Hepatocyte (in vitro differentiated cells): ENCODE measurements at places on chromosomes 11 and 22. TPM values are rescaled to one million over a fixed set of nuclear protein-coding genes. Genes with fewer than 3 reads are reported as not detected.

The CFAP300 gene
- total RNA-seq: 1.5 and 3.4 TPM in 2 replicates

The OR52A1 gene
- not detected in 2 replicates for total RNA-seq

The LRRC10B gene
- total RNA-seq: 0.20 and 0.43 TPM in 2 replicates

The SLC22A25 gene
- 3.9 and 4.9 TPM in 2 replicates for total RNA-seq

The KREMEN1 gene
- 8.3 and 10.5 TPM in 2 replicates for total RNA-seq

The PRAME gene
- not detected in 2 replicates for total RNA-seq

The KDM4E gene
- not detected in 2 replicates for total RNA-seq

The NXPE1 gene
- 0.90 and 3.3 TPM in 2 replicates for total RNA-seq

The MADD gene
- total RNA-seq: 19.1 and 28.0 TPM in 2 replicates

The ANO9 gene
- total RNA-seq: 19.5 and 21.2 TPM in 2 replicates

The EED gene
- total RNA-seq: 15.2 and 15.5 TPM in 2 replicates

The RAB38 gene
- 13.8 and 14.6 TPM in 2 replicates for total RNA-seq

The OR6T1 gene
- total RNA-seq: not detected in 2 replicates

GRCh38 chr11:87428266-87428665 is 390.5 kb downstream of the TMEM135 start:
- no peak for DNase-seq

DNA sequence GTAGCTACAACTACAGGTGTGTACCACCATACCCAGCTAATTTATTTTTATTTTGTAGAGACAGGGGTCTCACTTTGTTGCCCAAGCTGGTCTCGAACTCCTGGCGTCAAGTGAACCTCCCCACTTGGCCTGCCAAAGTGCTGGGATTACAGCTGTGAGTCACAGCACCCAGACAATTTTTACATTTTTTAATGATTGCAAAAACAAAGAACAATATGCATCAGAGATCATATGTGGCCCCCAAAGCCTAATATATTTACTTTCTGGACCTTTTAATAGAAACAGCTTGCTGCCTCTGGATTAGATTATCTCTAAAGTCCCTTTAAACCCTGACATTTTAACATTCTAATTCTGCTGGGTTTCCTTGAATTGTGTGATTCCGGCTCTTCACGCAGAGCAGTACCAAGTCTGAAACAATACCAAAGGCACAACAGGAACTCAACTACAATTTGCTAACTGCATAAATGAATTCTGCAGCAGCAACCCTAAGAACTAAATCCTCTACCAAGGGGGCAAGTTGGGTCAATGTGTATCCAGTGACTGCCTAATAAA is 25.0 kb downstream of the RAB30 start:
- no peak for DNase-seq

GRCh38 chr11:111540937-111541253 is 375 bp downstream of the LAYN start:
- DNase-seq: no peak

- no peak for DNase-seq
Observed at GRCh38 chr22:36478966-36479365, 2.5 kb downstream of the TXN2 start.

DNA sequence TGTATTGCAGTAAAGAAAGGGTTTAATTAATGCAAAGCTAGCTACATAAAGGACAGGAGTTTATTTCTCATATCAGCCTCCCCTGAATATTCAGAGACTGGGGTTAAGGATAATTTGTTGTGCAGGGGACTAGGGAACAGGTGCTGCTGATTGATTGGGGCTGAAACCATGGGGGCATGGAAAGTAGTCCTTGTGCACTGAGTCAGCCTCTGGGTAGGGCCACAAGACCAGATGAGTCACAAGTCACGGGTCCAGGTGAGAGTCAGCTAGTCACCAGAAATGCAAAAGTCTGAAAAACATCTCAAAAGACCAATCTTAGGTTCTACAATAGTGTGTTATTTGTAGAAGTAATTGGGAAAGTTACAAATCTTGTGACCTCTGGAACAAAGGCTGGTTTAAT is 32.9 kb upstream of the SYT13 start:
- no peak for DNase-seq

- DNase-seq: peak; percentile 64
Observed at GRCh38 chr22:27416511-27417420, 384.8 kb downstream of the MN1 start.

- no peak for DNase-seq
Observed at GRCh38 chr11:99918761-99919160, 768.3 kb upstream of the ARHGAP42 start.

DNA sequence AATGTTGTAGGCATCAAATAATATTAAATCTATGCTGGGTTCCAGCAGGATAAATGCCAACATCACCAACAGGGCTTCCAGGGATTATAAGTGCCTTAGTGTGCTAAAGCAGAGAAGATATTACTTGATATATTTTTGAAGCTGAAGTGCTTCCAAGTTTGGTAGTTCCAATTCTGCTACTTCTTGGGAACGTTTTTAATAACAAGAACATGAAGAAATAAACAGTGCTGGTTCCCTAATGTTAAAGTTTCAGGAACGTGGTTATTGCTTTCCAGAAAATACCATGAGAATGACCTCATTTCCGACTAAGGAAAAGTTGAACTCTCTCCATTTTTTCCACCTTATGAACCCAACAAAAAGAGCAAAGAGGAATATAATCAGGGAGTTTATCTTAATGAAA is 4.6 kb upstream of the RNF185 start:
- DNase-seq: no peak

- no peak for DNase-seq
Observed at GRCh38 chr22:23519442-23520157, 60.5 kb downstream of the IGLL1 start.

- peak; percentile 81 for DNase-seq
Observed at GRCh38 chr11:2474059-2474901, 29.5 kb downstream of the KCNQ1 start.

- no peak for DNase-seq
Observed at GRCh38 chr11:11491014-11491413, 130.8 kb downstream of the GALNT18 start.

DNA sequence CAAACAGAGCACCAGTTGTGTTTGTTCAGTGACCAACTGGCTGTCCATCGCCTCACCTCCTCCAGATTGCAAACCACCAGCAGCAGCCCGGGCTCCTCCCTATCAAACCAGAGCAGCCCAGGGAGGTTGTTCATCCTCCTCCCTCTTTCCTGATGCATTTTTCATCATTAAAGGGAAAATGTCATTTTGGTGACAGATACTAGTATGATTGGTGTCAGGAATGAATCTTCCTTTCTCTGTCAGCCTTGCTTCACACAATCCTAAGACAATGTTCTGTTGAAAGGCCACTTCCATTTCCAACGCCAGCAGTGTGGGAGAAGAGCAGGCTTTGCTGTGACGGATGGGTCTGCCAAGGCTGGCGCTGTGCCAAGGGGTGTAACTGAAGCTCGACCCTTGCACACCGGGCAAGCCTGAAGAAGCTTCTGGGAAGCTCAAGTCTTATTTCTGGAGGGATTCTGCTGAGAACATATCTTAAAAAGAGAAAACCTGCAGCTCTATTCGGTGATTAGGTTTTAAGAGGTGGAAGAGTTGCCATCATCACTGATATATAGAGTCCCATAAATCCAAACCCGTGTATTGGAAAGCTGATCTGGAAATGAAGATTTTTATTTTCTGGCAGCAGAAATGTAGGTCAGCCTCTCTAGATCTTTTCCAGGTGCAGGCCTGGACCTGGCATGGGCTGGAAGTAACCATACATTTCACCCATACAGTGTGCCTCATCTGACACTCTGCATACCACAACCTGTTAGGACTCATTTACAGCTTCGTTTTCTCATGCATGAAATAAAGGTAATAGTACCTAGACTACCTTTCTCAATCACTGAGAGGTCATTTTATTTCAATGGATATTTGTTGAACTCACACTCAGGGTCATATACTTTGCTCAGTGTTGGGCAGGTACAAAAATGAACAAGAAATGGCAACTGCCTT is 524.5 kb downstream of the NTM start:
- no peak for DNase-seq

GRCh38 chr11:33545931-33546330 is 154.7 kb downstream of the C11orf91 start:
- DNase-seq: no peak

- no peak for DNase-seq
Observed at GRCh38 chr11:120390585-120390922, 54.3 kb downstream of the ARHGEF12 start.

- DNase-seq: no peak
Observed at GRCh38 chr11:37552284-37552683, 954.2 kb upstream of the RAG2 start.

DNA sequence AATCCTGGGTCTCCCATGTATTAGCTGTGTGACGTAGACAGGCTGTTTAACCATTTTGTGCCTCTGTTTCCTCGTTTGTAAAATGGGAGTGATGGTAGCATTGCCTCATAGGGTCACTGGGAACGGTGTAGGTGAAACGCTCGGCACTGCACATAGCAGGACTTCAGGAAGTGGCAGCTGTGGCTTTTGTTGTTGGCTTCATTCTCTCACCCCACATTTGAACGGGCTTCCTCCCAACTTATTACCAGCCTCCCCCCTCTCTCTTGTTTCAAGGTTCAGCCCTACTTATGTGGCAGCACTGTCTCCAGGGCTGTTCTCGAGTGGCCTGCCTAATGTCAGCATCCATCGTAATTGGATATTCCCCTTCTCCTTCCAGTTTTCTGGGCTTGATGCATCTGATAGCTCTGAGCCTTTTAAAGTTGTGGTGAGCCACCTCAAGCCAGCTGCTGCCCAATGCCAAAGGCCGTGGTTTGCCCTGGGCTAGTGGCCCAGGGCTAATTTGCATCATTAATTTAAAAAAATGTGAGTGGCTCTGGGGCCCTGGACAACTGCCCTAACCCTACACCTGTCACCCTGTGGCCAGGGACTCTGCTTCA is 217.8 kb upstream of the TBCEL start:
- DNase-seq: no peak

GRCh38 chr11:60924906-60925853 is 920 bp downstream of the TMEM132A start:
- no peak for DNase-seq

DNA sequence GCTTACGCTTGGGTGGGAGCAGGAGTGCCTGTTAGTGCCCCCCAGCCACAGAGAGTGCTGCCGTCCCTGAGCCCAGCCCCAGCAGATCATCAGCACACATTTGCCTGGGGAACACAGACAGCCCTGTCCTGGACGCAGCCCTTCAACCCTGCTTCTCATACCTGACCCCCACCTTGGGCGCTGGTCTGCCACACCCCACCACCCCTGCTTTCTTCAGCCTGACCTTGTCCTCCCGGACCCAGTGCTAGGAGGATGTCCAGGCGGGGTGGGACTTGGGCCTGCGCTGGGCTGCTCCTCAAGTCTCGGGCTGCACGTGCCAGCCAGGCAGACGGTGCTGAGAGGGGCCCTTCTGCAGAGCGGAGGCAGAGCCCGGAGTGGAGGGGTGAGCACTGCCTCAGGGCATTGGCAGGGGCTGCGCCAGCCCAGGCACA is 119.2 kb downstream of the KCNQ1OT1 start:
- DNase-seq: no peak

- DNase-seq: no peak
Observed at GRCh38 chr11:23933721-23934120, 563.1 kb upstream of the LUZP2 start.

DNA sequence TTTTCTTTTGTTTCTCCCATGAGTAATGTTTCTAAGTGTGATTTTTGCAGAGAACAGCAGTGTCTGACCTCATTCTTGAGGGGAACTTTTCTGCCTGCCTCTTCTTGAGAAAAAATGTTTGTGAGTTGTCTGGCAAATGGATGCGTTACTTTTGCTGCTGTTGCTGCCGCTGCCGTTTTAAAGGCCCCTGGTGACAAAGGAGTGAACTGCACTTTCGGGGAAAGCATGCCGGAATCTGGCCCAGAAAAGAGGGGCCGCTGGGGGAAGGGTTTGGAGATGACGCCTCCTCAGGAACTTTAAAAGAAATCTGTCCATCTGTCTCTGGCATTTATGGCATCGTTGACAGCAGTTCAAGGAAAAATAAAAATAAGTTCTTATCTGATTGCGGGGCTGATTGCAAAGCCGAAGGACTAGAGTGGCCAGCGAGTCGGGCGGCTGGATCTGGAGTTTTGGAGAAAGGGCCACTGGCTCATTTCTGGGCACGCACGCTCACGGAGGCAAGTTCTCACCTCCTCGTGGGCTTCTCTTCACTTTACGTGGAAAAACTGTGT is 16.5 kb downstream of the ZBTB16 start:
- DNase-seq: peak; percentile 80

- no peak for DNase-seq
Observed at GRCh38 chr22:25651332-25652085, 87.0 kb downstream of the GRK3 start.

DNA sequence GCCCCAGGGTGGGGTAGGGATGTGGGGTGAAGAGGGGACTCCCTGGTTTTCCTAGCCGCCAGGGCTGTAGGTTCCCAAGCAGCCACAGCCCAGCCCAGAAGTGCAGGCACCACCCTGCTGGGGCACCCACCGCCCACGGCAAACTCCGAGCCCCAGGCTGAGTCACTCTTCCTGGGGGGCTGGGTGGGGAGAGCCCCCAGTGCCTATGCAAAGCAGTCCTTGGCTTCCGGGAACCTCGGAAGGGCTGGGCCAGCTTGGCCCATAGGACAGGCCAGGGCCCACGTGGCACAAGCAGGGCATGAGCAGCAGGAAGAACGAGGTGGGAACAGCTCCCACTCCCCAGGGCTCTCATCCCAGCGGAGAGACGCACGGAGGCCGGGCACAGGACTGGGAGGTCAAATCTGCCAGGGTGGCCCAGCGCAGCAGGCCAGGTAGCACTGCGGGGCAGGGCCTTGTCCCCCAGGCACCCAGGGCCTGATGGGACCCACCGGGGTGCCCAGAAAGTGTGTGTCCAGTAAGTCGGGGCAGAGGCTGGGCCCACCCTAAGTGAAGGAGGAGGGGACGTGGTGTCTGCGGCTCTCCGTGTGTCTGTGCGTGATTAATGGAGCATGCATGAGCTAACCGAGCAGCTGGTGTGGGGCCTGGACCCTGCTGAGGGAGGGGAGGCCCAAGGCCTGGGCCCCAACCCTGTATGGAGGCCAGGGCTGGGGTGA is 4.6 kb upstream of the IL17REL start:
- peak; percentile 5 for DNase-seq

DNA sequence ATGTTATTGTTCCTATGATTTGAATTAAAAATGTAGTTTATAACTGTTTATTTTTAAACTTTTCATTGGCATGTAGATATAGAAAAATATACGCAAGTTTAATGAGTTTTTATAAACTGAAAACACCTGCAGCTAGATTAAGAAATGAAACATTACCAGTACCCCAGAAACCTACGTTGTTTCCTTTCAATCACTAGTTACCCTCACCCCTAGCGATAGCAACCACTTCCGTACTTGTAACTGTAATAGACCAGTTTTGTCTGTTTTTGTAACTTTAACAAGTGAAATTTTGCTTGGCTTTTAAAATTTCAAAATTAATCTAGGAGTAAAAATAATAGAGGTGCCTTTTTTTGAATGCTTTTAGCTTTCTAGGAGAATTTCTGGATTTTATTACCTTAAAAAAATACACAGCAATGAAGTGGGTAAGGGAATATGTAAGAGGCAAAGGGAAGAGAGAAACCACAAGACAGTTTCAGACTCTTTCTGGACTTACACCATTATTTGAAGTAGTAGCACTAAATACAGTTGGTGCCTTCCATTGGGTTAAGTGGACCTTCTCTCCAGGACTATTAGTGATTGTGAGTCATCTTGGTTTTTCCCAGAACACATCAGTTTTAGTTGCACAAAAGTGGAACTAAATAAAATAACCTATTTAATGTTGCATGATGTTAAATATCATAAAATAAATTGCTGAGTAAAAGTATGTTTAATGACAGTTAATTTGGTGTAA is 18.7 kb upstream of the NAT10 start:
- no peak for DNase-seq
